ENCODE measurements at places on chromosomes 11 and 22. TPM values are rescaled to one million over a fixed set of nuclear protein-coding genes. Genes with fewer than 3 reads are reported as not detected.

DNA sequence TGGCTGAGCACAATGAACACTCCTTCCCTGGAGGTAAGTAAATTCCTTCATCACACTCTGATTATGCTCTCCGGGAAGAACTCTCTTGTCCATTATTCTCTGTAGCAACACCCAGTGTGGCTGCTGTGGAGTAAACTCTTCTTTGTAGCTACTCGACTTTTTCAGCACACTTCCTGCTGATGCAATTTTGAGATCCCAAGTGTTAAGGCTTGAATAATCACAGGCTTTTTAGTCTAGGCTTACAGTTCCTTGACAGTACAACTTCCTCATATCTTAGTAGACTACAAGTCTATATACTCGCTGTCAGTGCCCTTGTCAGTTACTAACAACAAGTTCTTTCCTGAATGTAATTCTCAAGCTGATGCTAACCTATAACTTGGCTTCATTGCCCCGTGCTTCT, 301.8 kb upstream of the API5 start:
- no peak for DNase-seq

GRCh38 chr11:62472063-62472884, 53.4 kb downstream of the SCGB1A1 start:
- DNase-seq = no peak

- DNase-seq = no peak
Measured at GRCh38 chr11:33706966-33707365, 6.3 kb upstream of the C11orf91 start.

DNA sequence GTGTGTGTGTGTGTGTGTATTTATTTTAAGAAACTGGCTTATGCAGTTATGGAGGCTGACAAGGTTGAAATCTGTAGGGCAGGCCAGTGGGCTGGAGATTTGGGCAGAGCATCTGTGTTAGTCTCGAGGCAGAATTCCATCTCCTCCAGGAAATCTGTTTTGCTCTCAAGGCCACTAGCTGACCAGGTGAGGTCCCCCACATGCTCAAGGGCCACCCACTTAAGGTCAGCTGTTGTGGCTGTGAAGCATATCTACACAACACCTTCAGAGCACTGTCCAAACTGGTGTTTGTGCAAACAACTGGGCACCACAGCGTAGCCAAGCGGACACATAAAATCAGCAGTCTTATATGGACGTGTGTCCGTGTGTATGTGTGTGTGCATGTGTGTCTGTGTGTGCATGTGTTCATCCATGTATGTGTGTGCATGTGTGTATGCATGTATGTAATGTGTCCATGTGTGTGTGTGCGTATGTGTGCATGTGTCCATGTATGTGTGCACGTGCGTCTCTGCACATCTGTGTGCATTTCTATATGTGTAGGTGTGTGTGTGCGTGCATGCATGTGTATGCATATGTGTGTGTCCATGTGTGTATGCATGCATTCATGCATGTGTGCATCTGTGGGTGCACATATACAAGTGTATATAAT, 400.9 kb downstream of the BRD1 start:
- no peak for DNase-seq

GRCh38 chr22:40728731-40729189, 49.5 kb downstream of the MCHR1 start:
- DNase-seq = no peak

The SLC1A2 gene
- 0.85 TPM for polyA plus RNA-seq

The SCGB1C1 gene
- not detected for polyA plus RNA-seq

The IRAG1 gene
- polyA plus RNA-seq = 4.1 TPM
